ENCODE measurements at places on chromosomes 6 and 20.
A peak's percentile ranks its signal among the peaks of the same experiment; 100 is the strongest.

- no peak for DNase-seq
Observed at GRCh38 chr20:41818991-41819390, 200.8 kb upstream of the CHD6 start.

GRCh38 chr20:59575653-59576052 is 28.7 kb upstream of the PHACTR3 start:
- no peak for DNase-seq

DNA sequence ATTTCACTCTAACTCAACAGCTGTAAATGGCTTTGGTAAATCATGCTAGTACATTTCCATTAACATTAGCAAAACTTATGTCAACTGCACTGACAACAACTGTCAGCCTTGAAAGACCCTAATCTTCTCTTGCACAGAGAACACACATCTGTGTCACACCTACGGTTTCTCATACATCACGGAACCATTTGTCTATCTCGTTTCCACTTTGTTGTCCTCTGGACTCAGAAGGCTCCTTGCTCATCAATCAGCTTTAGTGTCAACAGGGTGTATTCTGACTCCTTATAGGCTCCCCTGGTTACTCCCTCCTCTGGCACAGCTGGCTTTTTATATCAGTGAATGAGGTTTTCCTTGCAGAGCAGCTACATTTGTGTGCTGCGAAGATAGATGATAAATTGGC is 49.3 kb downstream of the CD83 start:
- DNase-seq = no peak

- DNase-seq = no peak
Observed at GRCh38 chr20:17083738-17084137, 143.1 kb upstream of the PCSK2 start.

- no peak for DNase-seq
Observed at GRCh38 chr6:37201726-37202125, 31.8 kb downstream of the PIM1 start.

DNA sequence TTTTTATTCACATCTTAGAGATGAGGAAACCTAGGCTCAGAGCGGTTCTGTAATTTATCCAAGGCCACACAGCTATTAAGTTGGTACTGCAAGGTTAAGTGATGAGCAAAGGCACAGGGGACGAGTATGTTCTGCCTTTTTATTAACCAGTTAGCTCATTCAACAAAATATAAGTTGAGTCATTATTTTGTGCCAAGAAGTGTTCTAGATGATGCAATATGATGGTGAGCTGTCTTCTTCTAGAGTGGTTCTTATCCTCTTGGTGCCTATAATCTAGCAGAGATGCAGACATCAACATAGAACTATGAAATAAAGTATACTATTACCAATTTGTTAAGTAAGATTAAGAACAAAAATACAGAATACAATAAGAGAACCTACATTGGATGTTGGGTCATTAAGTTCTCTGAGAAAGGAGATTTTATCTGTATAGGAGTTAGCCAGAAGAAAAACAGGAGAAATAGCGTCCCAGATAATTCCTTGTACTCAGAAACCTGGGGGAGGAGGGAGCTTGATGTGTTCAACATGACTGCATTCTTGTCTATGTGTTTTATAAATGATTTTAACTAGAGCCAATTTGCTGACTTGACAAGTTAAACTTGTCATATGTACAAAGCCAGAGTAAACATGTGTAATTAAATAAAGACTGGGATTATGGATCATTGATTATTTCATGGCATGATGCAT is 122.3 kb downstream of the TBXT start:
- DNase-seq = no peak

GRCh38 chr6:117545161-117545595 is 57.1 kb downstream of the GOPC start:
- no peak for DNase-seq

- DNase-seq = peak; percentile 3
Observed at GRCh38 chr20:53413186-53413631, 180.4 kb downstream of the ZNF217 start.

DNA sequence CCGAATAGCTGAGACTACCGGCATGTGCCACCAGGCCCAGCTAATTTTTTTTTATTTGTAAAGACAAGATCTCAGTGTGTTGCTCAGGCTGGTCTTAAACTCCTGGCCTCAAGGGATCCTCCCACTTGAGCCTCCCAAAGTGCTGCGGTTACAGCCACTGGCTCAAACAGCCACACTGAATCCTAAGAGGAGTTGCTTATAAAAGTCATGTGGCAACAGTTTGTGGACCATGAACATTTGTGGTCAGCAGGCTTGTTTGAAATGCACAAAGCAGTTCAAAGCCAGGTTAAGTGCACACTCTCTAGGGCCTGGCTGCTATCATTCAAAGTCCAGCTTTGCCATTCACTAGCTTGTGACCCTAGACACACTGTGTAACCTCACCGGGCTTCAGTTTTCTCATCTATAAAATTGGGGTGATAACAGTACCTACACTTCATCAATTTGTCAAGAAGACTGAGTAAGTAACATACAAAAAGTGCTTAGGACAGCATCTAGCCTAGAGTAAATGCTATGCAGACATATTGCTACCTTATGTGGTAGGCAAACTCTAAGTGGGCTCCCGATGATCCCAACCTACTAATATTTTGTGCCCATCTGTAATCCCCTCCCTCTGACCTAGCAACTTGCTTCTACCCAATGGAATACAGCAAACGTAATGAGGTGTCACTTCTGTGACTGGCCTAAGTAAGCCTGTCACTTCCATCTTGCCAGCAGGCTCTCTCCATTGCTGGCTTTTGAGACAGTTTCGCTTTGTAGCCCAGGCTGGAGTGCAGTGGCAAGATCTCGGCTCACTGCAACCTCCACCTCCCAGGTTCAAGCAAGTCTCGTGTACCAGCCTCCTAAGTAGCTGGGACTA is 122.9 kb downstream of the ZMYND8 start:
- DNase-seq = no peak

DNA sequence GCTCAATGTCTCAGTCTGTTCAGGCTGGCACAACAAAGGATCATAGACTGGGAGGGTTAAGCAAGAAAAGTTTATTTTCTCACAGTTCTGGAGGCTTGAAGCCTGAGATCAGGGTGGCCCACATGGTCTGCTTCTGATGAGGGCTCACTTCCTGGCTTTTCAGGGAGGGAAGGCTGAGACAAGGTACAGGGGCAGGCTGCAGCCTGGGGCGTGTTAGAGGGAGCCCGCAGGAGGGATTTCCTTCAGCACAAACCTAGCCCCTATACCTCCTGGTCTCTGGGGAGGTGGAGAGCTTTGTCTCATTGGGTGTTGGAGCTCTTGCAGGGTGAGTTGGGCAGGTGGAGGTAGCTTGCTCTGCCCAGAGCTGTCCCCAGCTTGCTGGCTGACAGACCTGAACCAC is 81.1 kb upstream of the GPR6 start:
- DNase-seq = no peak

GRCh38 chr6:92763274-92763584 is 656.1 kb downstream of the EPHA7 start:
- no peak for DNase-seq

- no peak for DNase-seq
Observed at GRCh38 chr20:17863577-17864292, 104.9 kb downstream of the SNX5 start.

- DNase-seq = no peak
Observed at GRCh38 chr6:16851044-16851540, 89.8 kb upstream of the ATXN1 start.

DNA sequence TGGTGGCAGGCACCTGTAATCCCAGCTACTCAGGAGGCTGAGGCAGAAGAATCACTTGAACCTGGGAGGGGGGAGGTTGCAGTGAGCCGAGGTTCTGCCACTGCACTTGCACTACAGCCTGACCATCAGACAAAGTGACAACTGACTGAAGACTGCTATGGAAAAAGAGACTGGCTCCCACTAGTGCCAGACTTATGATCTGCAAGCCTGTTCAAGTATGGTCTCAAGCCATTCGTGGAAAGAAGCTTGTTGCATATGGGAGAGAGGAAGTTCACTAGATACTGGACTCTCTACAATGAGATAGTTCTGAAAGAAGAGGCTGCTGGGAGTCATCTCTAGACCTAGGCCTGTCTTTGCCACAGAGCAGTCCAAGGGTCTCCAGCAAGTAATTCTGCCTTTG is 26.7 kb downstream of the MDN1 start:
- no peak for DNase-seq

DNA sequence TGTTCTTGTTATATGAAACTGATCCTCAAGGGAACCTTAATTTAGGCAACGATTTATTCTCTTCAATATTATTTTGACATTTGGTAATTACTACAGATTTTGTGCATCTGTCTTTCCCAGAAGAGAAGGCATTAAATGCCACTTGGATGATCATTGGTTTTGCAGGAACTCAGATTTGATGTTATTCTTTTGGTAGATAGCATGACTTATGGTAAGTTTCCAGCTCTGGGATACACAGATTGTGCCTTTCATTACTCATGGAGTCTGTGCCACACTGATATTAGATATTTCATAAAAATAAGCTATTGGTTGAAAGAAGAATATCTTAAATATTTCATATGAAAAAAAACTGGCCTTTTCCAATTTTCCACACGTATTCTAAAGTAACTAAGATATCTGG is 120.1 kb downstream of the AIG1 start:
- no peak for DNase-seq

DNA sequence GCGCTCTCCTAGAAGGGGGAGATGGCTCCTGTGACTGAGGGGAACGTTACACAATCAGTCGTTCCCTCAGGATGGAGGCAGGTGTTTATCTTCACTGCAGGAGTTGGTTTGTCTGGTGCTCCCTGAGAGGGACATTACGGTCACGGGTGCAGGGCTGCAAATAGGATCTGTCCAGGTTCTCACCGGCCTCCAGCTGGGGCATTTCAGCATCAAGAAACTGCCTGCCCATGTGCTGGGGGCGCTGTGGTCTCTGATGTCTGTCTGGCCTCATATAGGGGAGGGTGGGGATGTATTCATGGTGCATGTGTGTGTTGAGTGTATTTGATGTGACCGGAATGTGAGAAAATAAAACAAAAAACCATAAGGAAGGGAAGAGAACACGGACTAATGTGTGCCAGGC is 77.1 kb downstream of the TBC1D7 start:
- DNase-seq = no peak

DNA sequence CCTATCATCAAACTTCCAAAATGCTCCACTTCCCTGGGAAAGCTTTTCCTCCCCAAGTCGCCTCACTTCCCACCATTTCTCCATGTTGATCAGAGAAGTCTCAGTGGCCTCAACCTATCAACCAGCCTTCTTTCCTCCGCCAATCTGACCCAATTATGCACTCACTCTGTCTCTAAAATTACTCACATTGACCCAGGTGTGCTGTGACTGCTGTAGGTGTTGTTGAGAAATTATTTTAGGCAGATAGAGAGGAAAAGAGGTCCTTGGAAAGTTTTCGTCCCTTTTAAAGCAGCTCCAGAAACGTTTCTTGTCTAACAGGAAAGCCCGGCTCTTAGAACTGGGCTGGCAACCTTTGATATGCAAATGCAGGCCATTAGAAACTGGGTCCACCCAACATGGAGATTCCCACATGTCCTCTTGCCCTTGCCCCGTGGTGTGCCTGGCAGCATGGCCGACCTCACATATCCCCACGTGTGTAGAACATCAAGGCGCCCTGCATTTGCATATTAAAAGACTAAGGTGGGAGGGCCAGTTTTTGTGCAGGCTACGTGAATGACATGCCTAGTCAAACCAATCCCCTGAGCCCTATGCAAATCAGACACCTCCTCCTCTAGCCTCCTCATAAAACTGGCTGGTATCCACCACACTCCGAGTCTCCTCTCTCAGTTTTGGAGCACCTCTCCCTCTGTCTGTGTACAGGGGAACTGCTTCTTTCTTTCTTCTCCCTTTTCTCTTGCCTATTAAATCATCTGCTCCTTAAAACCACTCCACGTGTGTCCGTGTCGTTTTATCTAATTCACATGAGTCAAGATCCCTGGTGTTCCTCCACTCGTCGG is 12.9 kb downstream of the IPCEF1 start:
- no peak for DNase-seq

GRCh38 chr6:22906091-22906549 is 336.8 kb downstream of the HDGFL1 start:
- no peak for DNase-seq

GRCh38 chr6:107658920-107659865 is 164.9 kb downstream of the SCML4 start:
- DNase-seq = no peak

DNA sequence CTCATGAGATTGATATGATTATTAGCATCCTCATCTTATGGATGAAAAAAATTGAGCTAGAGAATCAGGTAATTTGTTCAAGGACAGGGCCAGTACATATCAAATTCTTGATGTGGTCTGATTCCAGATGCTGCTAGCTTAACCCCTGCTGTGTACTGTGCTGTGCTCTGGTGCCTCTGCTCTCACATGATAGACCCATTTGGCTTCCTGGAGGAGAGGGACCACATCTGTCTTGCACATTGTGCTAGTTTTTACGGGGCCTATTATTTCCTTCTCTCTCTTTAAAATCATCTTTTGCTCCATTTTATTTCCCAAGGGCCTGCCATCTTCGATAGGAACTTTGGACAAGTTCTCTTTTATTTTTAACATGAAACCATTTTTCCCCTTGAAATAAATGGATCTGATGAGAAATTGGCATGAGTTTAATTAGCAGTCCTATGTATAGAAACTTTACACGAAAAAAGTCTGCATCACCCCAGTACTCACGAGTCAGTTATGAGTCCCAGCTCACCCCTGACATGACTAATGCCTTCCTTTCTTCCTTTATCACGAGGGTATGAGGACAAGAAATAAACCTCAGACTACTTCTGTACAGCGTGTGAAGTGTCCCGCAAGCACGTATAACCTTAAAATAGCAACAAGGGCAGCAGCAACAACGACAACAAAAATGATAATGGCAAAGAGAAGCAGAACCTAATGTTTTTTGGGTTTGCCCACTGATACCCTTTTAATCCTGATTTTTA is 26.5 kb downstream of the CD109 start:
- DNase-seq = peak; percentile 30

DNA sequence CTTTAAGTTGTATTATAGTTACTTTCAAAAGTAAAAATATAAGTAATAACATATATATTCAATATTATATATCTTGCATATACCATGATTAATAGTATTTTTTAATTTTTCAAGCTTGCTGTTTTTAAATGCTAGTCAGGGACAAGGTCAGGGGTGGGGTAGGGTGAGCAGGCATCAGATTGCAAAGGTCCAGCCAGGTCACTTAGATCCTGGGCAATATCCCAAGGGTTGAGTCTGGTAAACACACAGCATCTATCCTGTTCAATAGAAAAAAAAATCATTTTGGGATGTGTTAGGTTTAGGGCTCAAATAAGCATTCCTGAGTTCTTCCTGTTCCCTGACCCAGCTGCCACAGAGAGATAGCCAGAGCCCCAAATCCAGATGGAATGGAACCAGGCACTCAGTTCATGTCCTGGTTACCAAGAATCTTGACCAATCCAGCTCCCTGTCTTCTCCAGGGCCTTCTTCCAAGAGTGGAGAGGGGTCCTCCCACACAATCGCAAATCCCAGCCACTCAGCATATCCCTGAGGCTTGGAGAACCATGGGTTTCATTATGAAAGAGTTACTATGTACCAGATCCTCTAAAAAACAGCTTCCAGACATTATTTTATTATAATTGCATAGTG is 134.9 kb upstream of the TOP1 start:
- DNase-seq = no peak

DNA sequence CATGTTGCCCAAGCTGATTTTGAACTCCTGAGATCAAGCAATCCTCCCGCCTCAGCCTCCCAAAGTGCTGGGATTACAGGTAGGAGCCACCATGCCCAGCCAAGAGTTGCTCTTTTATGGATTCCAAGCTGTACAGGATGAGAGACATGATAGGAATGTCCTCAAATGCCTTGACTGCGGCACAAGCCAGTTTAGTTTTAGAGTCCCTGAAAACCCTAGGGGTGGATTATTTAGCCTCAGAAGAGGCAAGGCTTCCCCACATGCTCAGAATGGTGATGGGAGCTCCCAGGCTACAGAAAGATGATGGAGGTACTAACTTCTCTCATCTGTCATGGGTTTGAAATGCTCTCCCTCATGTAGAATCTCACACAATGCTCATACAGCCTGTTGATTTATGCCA is 280.5 kb upstream of the PRND start:
- no peak for DNase-seq
